ENCODE measurements at places on chromosomes 7 and 10. TPM values are rescaled to one million over a fixed set of nuclear protein-coding genes. Genes with fewer than 3 reads are reported as not detected.

MYH16 gene
- total RNA-seq, result not detected

GRID2IP gene
- not detected for total RNA-seq

ZNRF2 gene
- total RNA-seq, result 4.2 TPM

RSPH10B gene
- not detected for total RNA-seq

HOGA1 gene
- 0.72 TPM for total RNA-seq

CDNF gene
- 0.36 TPM for total RNA-seq

STARD3NL gene
- 37.9 TPM for total RNA-seq

POR gene
- 67.0 TPM for total RNA-seq

GDF10 gene
- total RNA-seq, result not detected

HGF gene
- total RNA-seq, result 117 TPM

ANXA7 gene
- 95.7 TPM for total RNA-seq

LGI1 gene
- total RNA-seq, result not detected

TAS2R5 gene
- total RNA-seq, result 0.16 TPM

PUS7 gene
- total RNA-seq, result 85.5 TPM

PNLIPRP1 gene
- not detected for total RNA-seq

HTRA1 gene
- 123 TPM for total RNA-seq

PLXDC2 gene
- total RNA-seq, result 2.8 TPM

ATOH7 gene
- not detected for total RNA-seq

CAPZA2 gene
- total RNA-seq, result 123 TPM

GIMAP4 gene
- 1.8 TPM for total RNA-seq

SSMEM1 gene
- total RNA-seq, result not detected

TLL2 gene
- under 0.01 TPM for total RNA-seq

TMEM176A gene
- total RNA-seq, result not detected

RNF148 gene
- total RNA-seq, result 0.32 TPM

GHRHR gene
- total RNA-seq, result not detected

WDR86 gene
- not detected for total RNA-seq

AQP1 gene
- total RNA-seq, result 7.9 TPM

HOXA11 gene
- total RNA-seq, result not detected

MACROH2A2 gene
- 7.6 TPM for total RNA-seq

CRPPA gene
- 1.1 TPM for total RNA-seq

NRCAM gene
- 67.4 TPM for total RNA-seq

CLDN4 gene
- under 0.01 TPM for total RNA-seq

SLC13A1 gene
- total RNA-seq, result not detected

NPTX2 gene
- 88.5 TPM for total RNA-seq

SPDYE2B gene
- total RNA-seq, result not detected

SFTPA1 gene
- not detected for total RNA-seq

RBP3 gene
- total RNA-seq, result not detected

STX1A gene
- total RNA-seq, result 11.2 TPM

MYOF gene
- 117 TPM for total RNA-seq

POLR2J2 gene
- total RNA-seq, result 1.6 TPM

SKIDA1 gene
- total RNA-seq, result 0.18 TPM

MAGI2 gene
- total RNA-seq, result 1.3 TPM

TBXAS1 gene
- total RNA-seq, result 8.6 TPM

TES gene
- total RNA-seq, result 32.9 TPM

CRHR2 gene
- not detected for total RNA-seq

JCAD gene
- 35.2 TPM for total RNA-seq

ANXA8L1 gene
- total RNA-seq, result not detected

DEPP1 gene
- 84.2 TPM for total RNA-seq

TBL2 gene
- total RNA-seq, result 122 TPM

Measured in cardiac atrium fibroblast (primary cell).